Astrocyte (in vitro differentiated cells and primary cell): ENCODE measurements at places on chromosomes 2 and 18. TPM values are rescaled to one million over a fixed set of nuclear protein-coding genes. Genes with fewer than 3 reads are reported as not detected.

The PXDN gene
- total RNA-seq = 417 and 467 TPM in 2 replicates

The RASGRP3 gene
- 2.0 and 2.8 TPM in 2 replicates for total RNA-seq

The DHRS9 gene
- total RNA-seq = not detected in 2 replicates

The C2orf66 gene
- total RNA-seq = 0.29 and 0.54 TPM in 2 replicates

The ERCC3 gene
- 33.1 and 34.8 TPM in 2 replicates for total RNA-seq
